Posterior vena cava (tissue), 2 donors: ENCODE measurements at places on chromosomes 2 and 18. TPM values are rescaled to one million over a fixed set of nuclear protein-coding genes. Genes with fewer than 3 reads are reported as not detected.

PUS10 gene
- total RNA-seq, result 4.5 TPM

BMPR2 gene
- 69.0 TPM for total RNA-seq

DIPK1C gene
- total RNA-seq, result not detected

SERPINB10 gene
- total RNA-seq, result not detected

RNF152 gene
- total RNA-seq, result 13.5 TPM

MOGAT1 gene
- not detected for total RNA-seq

CD207 gene
- total RNA-seq, result not detected

CDH7 gene
- total RNA-seq, result not detected

RAPGEF4 gene
- total RNA-seq, result 6.2 TPM

ADGRF3 gene
- not detected for total RNA-seq

ANKRD29 gene
- 24.2 TPM for total RNA-seq

TOGARAM2 gene
- total RNA-seq, result 0.60 TPM

COL3A1 gene
- total RNA-seq, result 826 TPM

PSTPIP2 gene
- 8.9 TPM for total RNA-seq

MERTK gene
- 34.2 TPM for total RNA-seq

GCKR gene
- 0.65 TPM for total RNA-seq

RGPD4 gene
- 0.37 TPM for total RNA-seq

C2orf15 gene
- 0.33 TPM for total RNA-seq

NAT8 gene
- not detected for total RNA-seq

RFX8 gene
- total RNA-seq, result 0.38 TPM

AOX1 gene
- total RNA-seq, result 212 TPM

FAM237A gene
- not detected for total RNA-seq

SPP2 gene
- not detected for total RNA-seq

ARPC2 gene
- 291 TPM for total RNA-seq

OSBPL1A gene
- 51.0 TPM for total RNA-seq

DDX18 gene
- total RNA-seq, result 36.4 TPM

NEU4 gene
- total RNA-seq, result 0.38 TPM

CRACDL gene
- total RNA-seq, result 3.5 TPM

DPYSL5 gene
- not detected for total RNA-seq

LRRC30 gene
- not detected for total RNA-seq

MYL12B gene
- total RNA-seq, result 267 TPM

PRKAG3 gene
- total RNA-seq, result 0.23 TPM

CASP10 gene
- 12.7 TPM for total RNA-seq

RAX gene
- not detected for total RNA-seq

FASTKD1 gene
- 16.8 TPM for total RNA-seq

SLC9A4 gene
- total RNA-seq, result not detected

SPDYA gene
- 1.7 TPM for total RNA-seq

ANKRD44 gene
- total RNA-seq, result 24.5 TPM

MARCHF7 gene
- total RNA-seq, result 68.9 TPM

CCDC148 gene
- 0.43 TPM for total RNA-seq

SP5 gene
- total RNA-seq, result not detected

SMYD5 gene
- total RNA-seq, result 20.8 TPM
